ENCODE measurements at places on chromosomes 11 and 22.

DNA sequence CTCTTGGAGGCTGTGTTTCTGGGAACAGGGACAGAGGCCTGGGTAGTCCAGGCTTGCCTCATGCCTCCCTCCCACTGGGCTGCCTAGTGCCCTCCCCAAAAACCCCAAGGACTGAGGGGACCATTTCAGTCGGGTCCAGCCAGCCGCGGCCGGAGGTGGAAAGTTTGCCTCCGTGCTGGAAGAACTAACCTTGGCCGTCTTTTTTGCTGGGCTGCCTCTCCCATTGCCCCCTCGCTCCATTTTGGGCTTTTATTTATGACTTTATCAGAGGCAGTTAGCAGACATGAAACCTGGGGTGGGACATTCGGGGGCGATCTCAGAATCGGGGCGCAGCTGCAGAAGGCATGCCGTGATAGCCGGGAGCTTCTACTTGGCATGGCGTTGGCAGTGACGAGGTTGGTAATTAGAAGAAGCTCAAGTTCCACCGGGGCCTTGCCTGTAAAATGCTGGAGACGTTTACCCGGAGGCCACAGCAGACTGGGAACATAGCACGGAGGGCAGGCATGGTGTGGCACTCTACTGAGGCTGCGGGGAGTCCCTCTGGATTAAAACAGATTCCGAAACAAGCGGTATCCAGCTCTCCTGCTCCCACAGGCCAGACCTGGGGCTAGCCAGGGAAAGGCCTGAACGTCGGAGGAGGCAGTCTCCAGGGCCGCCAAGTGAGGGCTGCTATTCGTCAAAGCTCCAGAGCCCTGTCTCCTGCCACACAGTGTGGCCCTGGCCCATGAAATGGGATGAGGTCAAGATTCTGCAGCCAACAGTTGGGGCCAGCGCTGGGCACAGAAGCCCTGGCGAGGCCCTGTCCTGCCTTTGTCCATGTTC lies 76.4 kb upstream of the PPARA start:
- no peak for DNase-seq

- DNase-seq = no peak
Measured at GRCh38 chr11:29676993-29677392, 339.8 kb downstream of the KCNA4 start.

DNA sequence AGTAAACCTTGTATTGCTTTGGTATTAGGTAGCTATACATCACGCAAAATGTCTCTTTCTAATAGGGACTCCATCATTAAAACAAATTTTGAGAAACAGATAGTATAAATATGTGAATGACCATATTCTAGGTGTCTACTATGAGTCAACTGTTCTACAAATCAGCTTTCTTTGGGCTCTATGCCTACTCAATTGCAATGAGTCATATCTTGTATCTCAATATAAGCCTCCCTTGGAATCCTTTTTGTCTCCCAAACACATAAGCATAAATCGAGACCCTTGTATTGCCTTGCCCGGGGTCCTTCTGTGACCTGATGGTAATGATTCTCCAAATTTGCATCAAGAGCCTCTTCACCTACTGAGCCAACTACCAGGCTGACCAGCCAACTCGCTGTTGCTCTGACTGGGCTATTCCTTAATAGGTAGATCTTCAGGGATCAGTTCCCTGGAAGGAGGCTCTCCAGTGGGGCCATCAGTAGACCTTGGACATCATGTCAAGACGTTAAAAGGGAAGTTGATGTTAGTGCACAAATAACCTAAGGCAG lies 22.2 kb downstream of the BLID start:
- DNase-seq = no peak

DNA sequence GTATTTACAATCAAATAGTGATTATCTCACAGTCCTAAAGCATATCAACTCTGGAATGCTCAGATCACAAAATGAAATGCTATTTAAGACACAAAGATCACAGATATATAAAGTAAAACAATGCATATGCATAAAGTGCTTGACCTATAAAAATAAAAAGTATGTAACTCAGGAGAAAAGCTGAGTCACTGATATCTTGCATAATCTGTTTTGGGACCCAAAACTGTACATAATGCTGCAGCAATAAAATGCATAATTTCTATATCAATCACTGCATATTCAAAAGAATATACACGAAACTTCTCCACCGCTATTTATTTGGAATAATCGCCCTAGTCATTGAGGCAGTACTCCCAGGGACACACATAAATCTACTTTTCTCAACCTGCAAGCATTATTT lies 34.9 kb upstream of the GRIA4 start:
- DNase-seq = no peak

- no peak for DNase-seq
Measured at GRCh38 chr11:117232911-117233409, 489 bp downstream of the RNF214 start.

- no peak for DNase-seq
Measured at GRCh38 chr11:86987679-86988078, 32.5 kb upstream of the FZD4 start.

- DNase-seq = no peak
Measured at GRCh38 chr11:75879737-75880136, 64.7 kb downstream of the UVRAG start.

- no peak for DNase-seq
Measured at GRCh38 chr22:48366591-48366990, 1461.1 kb downstream of the BRD1 start.

- no peak for DNase-seq
Measured at GRCh38 chr22:49913026-49913425, 5.2 kb downstream of the ALG12 start.

DNA sequence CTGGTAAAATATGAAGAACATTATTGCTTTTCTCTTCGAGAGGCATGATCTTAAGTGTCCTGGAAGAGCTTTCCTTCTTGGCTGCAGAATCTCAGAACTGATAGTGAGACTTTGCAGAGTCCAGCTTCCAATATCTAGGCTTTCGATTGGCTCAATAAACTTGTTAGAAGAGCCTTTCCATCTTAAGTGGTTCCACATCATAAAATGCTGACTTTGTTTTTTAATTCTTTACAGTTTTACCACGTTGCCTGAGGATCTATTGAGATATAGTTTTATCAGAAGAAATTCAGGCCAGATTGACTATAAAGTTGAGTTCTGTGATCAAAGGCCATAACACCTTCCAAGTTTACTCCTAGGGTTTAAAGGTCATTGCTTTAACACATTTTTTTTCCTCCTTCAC lies 15.6 kb upstream of the DNAJB7 start:
- DNase-seq = no peak

DNA sequence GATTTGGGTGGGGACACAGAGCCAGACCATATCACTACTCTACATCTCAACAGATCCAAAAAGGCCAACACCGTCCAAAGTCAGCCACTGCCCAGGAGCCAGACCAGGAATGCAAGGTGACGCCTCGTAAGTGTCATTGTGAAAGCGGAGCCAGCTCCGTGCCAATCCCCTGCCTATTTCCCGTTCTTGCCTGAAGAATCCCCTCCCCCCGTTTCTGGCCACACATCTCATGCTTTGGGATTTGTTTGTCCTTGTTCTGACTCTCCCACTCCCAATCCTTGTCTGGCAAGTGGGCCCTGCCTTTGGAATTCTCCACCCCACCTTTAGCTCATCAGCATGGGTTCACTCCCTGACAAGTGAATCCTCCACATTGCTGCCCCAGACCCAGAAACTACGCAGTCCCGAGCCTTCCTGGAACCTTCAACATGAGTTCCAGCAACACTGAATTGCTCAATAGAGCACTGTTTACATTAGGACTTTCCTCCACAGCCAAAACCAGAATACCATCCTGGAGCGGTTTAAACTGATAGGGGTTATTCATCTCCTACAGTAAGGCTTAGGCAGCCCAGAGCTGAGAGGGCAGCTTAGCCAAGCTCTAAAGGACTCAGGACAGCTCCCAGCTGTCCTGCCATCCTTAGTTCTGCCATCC lies 6.0 kb upstream of the SLC35C1 start:
- DNase-seq = peak; percentile 31

DNA sequence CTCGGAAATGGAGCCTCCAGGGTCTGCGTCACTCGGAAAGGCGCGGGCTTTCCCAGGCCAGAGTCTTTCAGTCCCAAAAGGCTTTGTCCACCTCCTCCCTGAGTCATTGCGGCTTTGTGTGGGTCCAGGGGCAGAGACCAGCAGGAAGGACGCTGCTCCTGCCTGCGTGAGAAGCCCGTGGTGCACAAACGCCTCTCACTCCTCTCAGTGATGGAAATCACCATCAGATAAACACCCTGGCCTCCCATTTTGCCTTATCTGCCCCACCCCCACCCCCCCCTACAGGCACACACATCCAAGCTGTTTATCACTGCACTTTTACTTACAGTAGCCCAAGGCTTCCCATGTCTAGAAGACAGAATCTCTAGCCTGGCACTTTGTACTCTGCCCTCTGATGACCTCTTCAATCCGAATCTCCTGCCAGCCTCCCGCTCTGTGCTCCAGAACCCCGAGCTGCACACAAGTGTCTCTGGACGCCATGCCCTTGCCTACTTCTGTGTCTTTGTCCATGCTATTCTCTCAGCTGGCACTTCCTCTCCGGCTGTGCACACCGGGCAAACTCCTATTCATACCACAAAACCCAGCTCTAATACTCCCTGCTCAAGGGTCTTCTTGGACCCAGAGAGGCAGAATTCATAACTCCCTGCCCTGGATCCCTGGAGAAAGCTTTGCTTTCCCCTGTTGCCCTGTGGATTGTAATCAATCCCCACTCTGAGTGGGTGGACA lies 954.6 kb downstream of the TBC1D22A start:
- DNase-seq = no peak

DNA sequence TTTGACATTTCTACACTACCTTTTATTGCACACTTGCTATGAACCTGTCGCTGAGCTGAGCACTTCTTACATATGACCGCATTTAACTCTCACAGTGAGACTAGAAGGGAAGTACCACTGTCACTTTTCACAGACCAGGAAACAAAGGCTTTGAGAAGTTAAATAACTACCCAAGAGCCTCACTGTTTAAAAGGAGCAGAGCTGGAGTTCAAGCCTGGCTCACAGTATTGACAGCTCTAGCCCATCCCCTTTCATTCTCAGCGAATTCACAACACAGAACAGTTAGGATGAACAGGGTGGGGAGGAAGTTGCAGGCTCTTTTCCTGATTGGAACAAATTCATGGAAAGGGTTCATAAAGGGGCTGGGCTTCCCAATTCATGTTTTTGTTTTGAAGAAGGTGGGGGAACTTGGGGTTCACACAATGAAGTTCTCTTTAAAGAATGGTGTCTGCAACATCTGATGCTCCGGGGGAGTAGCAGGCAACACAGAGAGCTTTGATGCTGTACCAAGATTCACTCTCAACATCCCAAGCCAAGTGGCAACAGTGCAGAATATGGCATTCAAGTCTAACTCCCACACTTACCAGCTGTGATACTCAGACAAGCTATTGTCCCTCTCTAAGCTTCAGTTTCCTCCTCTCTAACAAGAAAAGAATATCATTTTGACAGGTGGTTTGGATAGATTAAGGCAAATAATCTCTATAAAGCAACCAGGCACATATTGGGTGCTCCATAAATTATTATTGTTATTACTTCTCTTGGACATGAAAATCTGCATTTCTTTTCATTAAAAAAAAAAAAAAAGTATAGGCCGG lies 17.2 kb downstream of the SCGB1A1 start:
- no peak for DNase-seq

GRCh38 chr22:23177197-23177596 lies 3.1 kb upstream of the BCR start:
- no peak for DNase-seq

- no peak for DNase-seq
Measured at GRCh38 chr22:35547987-35548721, 7.5 kb downstream of the RASD2 start.

DNA sequence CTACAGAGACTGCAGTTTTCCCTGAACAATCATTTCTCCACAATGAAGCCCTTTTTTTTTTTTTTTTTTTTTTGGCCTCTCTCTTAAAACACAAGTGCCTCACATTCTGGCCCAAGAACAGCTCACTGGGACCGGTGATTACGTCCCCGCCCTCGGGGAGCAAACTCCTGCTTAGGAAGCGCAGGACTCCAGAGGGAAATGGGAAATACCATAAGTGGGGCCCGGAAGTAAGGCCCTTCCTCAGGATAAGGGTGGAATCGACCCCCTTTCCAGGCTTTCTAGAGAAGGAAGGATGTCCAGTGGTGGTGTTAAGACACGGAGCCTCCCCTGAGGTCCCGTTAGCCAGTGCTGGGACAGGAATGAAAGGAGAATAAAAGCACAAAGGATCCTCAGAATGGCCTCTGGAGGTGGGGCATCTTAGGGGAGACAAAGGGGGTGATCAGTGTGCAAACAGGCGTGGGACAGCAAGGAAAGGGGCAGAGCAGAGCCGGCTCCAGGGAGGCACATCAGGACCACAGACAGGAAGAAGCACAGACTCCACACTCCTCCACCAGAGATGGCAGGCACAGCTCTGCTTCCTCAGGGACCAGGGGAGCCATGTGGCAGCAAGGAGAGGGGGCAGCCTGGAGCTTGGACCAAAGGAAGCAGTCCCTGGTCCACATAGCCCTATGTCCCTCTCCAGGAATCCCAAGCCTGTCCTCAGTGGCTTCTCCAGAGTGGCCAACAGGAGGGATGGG lies 61.3 kb downstream of the CHST1 start:
- DNase-seq = no peak

DNA sequence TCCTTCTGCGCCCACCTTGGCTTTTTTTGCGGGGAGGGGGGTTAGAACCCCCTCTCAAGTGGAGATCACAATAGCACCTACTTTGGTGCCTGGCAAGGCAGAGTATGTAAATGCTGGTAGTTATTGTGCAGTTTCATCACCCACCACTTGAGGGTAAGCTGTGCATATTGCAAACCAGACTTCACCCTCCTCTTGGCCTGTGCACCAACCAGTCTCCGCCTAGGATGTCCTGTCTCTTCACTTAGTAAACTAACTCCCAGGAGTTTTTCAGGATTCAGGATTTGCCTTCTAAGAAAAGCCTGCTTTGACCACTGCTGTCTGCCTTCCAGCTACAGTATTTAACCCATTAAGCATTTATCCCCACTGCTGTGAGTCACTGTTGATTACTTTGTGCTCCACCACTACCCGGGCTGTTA lies 2.0 kb upstream of the UBXN1 start:
- DNase-seq = no peak

DNA sequence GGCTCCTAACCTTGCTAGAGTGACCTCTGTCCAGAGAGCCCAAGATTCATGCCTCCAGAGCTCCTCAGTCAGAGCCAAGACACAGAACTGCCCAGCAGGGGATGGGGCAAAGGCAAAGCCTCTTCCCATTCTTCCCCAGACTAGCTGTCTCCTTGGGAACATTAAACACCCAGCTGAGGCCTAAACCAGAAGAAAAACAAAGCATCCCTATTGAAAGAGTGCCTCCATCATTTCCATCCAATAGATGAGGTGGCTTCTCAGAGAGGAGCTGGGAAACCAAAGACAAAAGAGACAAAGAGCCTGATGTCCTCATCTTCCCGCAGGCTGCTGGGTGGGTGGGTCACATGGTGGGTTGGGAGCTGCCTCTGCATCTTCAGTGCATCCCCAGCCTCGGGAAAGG lies 37.4 kb downstream of the COMMD9 start:
- DNase-seq = no peak

DNA sequence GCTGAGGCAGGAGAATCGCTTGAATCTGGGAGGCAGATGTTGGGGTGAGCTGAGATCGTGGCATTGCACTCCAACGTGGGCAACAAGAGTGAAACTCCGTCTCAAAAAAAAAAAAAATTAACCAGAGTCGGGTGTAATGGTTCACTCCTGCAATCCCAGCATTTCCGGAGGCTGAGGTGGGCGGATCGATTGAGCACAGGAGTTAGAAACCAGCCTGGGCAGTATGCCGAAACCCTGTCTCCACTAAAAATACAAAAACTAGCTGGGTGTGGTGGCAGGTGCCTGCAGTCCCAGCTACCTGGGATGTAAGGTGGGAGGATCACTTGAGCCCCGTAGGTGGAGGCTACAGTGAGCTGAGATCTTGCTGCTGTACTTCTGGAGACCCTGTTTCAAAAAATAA lies 1.5 kb downstream of the RANGAP1 start:
- no peak for DNase-seq

- no peak for DNase-seq
Measured at GRCh38 chr22:50550395-50550794, 4.7 kb downstream of the KLHDC7B start.
